Vagina (tissue), 2 donors: ENCODE measurements at places on chromosomes 11 and 22. TPM values are rescaled to one million over a fixed set of nuclear protein-coding genes. Genes with fewer than 3 reads are reported as not detected.

DNA sequence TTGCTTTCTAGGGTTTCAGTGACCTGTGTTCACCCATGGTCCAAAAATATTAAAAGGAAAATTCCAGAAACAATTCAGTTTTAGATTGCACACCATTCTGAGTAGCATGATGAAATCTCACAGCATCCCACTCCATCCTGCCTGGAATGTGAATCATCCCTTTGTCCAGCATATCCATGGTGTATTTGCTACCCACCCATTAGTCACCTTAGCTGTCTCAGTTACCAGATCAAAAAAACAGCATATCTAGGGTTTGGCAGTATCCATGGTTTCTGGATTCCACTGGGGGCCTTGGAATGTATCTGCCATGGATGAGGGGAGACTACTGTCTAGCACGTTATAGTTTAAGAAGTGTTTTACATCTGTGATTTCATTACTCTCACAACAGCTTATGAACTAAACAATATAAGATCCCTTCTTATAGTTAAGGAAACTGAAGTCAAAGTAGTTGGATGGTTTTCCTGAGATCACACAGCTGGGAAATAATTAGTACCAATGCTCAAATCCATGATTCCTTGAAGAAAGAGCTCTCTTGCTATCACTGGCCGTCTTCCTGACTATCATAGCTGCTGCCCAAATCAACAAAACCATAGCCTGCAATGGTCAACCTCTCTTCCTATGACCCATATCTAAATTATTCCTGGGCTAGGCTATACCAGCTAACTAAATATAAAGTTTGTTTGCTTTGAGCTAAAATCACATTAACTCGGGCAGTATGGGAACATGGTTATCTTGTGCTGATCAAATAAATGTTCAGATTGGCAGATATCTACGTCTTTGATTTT lies 122.6 kb downstream of the MICAL2 start:
- no peaks in the 10 kb centered on the region for H3K27me3 ChIP-seq
- H3K4me3 ChIP-seq: no peak overlapping the region
- peaks cover 9% of the 10 kb centered on the region for H3K4me1 ChIP-seq
- H3K27ac ChIP-seq: no peak overlapping the region
- DNase-seq: no peak
- no peaks in the 10 kb centered on the region for H3K36me3 ChIP-seq

- no peak overlapping the region for H3K4me3 ChIP-seq
- no peak overlapping the region for H3K27ac ChIP-seq
- no peak for DNase-seq
- H3K27me3 ChIP-seq: no peaks in the 10 kb centered on the region
These were observed 12.6 kb downstream of the UCP3 start for GRCh38 chr11:73996161-73996747.

DNA sequence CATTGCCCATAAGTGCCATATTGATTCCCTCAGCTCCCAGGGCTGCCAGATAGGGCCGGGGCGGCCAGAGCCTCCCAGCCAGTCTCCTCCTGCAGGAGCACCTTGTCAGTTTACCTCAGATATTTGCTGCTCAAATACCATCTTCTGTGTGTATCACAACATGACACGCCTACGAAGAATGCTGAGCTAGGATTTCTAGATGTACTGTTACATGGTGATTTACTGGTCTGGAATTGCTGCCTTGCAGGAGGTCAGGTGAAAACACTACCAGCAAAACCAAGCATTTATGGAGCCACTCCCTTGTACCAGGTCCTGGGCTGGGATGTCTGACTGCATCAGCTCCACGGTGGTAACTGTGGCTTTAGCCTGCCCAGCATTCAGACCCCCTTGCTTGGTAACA lies 11.8 kb downstream of the MICAL3 start:
- H3K36me3 ChIP-seq: no peaks in the 10 kb centered on the region
- H3K27me3 ChIP-seq: no peaks in the 10 kb centered on the region
- H3K4me1 ChIP-seq: no peaks in the 10 kb centered on the region
- no peak for DNase-seq
- H3K4me3 ChIP-seq: no peak overlapping the region

Gene E2F8
- 4.2 TPM for total RNA-seq

DNA sequence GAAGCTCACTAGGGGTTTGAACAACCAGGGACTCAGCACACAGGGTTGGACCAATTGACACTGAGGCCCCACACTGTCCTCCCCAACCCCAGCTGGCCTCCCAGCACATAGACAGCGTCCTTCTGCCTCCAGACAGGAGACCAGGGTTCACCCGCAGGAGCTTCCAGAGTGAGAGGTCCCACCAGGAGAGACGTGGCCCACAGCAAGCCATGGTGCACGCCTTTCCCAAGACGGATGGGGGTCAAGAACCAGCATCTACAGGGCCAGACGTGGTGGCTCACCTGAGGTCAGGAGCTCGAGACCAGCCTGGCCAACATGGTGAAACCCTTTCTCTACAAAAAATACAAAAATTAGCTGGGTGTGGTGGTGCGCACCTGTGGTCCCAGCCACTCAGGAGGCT lies 12.1 kb upstream of the SIGIRR start:
- H3K27me3 ChIP-seq: no peaks in the 10 kb centered on the region
- H3K36me3 ChIP-seq: no peaks in the 10 kb centered on the region
- DNase-seq: no peak

- H3K4me1 ChIP-seq: peaks cover 6% of the 10 kb centered on the region
- no peaks in the 10 kb centered on the region for H3K36me3 ChIP-seq
- no peak for DNase-seq
- H3K4me3 ChIP-seq: no peak overlapping the region
- H3K27me3 ChIP-seq: no peaks in the 10 kb centered on the region
These were observed 27.3 kb downstream of the USP35 start for GRCh38 chr11:78216021-78216420.

- peaks cover 20% of the 10 kb centered on the region for H3K4me1 ChIP-seq
- no peaks in the 10 kb centered on the region for H3K27me3 ChIP-seq
- H3K4me3 ChIP-seq: no peak overlapping the region
These were observed 16.7 kb downstream of the TAB1 start for GRCh38 chr22:39416319-39416718.

Gene KRTAP5-10
- not detected for total RNA-seq

GRCh38 chr22:26169315-26170111 lies at the start of gene SEZ6L:
Gene SEZ6L, plus strand, starts transcription at chr22:26169462. Its CDS starts 208 bp downstream, at chr22:26169670.
- peaks cover 8% of the 10 kb centered on the region for H3K4me1 ChIP-seq
- no peaks in the 10 kb centered on the region for H3K36me3 ChIP-seq
- H3K4me3 ChIP-seq: peak within 1 kb of the TSS; percentile 36
- peaks cover 8% of the 10 kb centered on the region for H3K27me3 ChIP-seq

GRCh38 chr11:59053387-59053786 lies 32.7 kb upstream of the GLYATL1B start:
- H3K27ac ChIP-seq: no peak overlapping the region
- no peak overlapping the region for H3K4me3 ChIP-seq
- no peak for DNase-seq
- H3K4me1 ChIP-seq: peaks cover 7% of the 10 kb centered on the region
- no peaks in the 10 kb centered on the region for H3K36me3 ChIP-seq

DNA sequence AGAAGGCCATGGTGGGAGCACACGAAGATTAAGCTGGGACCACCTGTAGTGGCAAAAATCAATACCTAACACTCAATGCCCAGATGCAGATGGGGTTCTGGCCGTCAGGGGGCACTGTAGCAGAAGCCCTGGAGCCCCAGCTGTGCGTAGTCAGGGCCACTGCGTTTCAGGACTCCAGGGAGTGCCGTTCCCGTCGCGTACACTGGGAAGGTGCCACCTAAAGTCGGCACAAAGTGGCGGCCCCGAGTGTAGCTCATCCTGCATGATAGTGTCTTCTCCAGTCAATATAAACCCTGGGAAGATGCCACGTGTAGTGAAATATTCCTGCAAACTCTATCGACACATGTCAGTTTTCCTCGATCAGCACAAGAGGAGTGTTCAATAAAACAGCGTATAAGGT lies 123.8 kb upstream of the NTM start:
- no peak overlapping the region for H3K27ac ChIP-seq
- no peaks in the 10 kb centered on the region for H3K27me3 ChIP-seq
- H3K4me3 ChIP-seq: no peak overlapping the region
- H3K36me3 ChIP-seq: no peaks in the 10 kb centered on the region

GRCh38 chr11:111438168-111438567 lies 59.1 kb upstream of the POU2AF1 start:
- H3K27ac ChIP-seq: no peak overlapping the region
- H3K36me3 ChIP-seq: no peaks in the 10 kb centered on the region
- no peaks in the 10 kb centered on the region for H3K27me3 ChIP-seq
- H3K4me1 ChIP-seq: peaks cover 24% of the 10 kb centered on the region
- no peak for DNase-seq
- no peak overlapping the region for H3K4me3 ChIP-seq

DNA sequence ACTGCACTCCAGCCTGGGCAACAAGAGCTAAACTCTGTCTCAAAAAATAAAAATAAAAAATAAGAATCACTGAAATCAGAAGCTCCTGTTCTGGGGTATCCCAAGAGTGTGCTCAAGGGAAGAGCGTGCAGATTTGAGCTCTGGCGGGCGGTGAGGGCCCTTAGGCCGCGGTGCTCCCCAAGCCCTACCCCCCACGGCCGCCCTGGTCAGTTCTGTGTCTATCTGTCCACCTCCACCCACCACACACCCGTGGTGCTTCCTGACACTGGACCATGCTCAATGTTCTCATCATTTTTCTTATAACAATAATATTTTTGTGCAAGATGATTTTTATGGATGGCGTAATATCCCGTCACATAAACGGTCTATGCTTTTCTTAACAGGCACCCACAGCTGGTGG lies 71.1 kb downstream of the RTL6 start:
- H3K27me3 ChIP-seq: no peaks in the 10 kb centered on the region
- H3K27ac ChIP-seq: no peak overlapping the region
- H3K4me1 ChIP-seq: no peaks in the 10 kb centered on the region
- H3K36me3 ChIP-seq: no peaks in the 10 kb centered on the region

- no peak overlapping the region for H3K4me3 ChIP-seq
- H3K4me1 ChIP-seq: no peaks in the 10 kb centered on the region
- H3K36me3 ChIP-seq: no peaks in the 10 kb centered on the region
- H3K27ac ChIP-seq: no peak overlapping the region
These were observed 11.8 kb downstream of the IL10RA start for GRCh38 chr11:117997823-117998579.

DNA sequence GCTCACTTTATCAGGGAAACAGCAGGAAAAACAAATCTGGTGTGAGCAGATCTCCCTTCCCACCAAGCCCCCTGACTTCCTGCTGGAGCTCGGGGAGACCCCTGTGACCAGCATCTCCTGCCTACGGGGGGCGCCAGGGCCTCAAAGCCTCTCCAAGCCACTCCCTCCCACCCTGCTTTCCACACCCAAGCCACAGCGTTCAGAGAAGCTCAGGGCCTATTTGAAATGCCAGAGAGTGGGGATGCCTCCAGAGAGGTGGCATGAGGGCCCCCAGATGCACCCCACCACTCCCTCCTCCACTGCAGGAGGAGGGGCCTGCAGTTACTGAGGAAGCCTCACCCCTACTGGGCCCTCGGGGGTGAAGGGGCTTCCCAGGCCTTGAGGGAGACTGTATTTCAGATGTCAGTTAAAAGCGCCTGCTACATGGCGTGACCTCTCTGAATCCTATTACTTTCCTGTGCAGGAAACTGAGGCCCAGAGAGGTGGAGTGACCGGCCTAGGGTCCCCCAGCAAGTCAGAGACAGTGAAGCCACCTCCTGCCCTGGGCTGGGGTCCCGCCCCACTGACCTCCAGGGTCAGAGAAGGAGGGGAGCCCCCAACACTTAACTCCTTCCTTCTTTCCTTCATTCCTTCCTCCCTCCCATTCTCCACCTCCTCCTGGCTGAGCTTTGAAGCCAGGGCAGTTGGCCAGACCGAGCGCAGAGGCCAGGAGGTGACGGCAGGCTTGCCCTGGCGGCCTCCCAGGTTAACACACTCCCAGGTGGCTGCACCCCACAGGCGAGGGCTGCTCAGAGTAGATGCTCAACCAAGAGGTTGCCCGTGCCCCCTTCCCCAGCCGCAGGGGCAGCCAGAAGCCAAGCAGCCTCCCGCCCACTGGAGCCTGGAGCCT lies 6.0 kb upstream of the CDKN1C start:
- H3K36me3 ChIP-seq: no peaks in the 10 kb centered on the region
- peak overlapping the region; percentile 48 for H3K4me3 ChIP-seq
- peak overlapping the region; percentile 82 for H3K27ac ChIP-seq
- peaks cover 33% of the 10 kb centered on the region for H3K4me1 ChIP-seq
- no peak for DNase-seq
- no peaks in the 10 kb centered on the region for H3K27me3 ChIP-seq

DNA sequence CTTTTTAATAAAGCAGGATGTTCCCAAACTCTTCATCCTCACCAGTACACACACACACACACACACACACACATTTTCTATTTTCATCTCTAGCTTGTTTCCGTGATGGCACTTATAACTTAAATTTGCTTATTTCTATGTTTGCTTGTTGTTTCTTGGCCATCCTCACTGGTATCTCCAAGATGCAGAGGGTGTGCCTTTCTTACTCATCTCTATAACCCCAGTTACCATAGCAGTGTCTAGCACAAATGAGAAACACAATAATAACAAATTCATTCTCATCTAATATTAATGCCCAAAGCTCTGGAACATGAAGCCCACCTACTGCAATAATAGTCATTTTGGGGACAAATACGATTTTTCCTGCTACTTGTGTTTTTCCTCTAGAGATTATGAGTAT lies 156.3 kb downstream of the GRM5 start:
- H3K27me3 ChIP-seq: no peaks in the 10 kb centered on the region
- no peaks in the 10 kb centered on the region for H3K4me1 ChIP-seq
- DNase-seq: no peak
- H3K36me3 ChIP-seq: no peaks in the 10 kb centered on the region

Gene DBX1
- total RNA-seq: not detected

Gene OR52E8
- total RNA-seq: not detected

Gene PLA2G6
- 35.8 TPM for total RNA-seq

DNA sequence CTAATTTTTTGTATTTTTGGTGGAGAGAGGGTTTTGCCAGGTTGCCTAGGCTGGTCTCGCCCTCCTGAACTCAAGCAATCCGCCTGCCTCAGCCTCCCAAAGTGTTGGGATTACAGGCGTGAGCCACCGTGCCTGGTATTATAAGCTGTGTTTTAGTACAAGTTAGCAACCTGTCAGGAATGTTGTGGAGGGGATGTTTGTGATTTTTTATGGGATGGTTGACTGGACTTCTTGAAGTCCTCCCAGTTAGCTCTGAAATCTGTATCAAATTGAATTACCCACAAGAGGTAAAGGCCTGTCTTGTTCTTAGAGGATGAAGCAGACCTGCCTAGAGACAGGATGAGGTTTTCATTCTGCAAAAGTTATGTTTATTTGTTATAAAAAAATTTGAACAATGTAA lies 34.1 kb upstream of the IL18BP start:
- no peak overlapping the region for H3K4me3 ChIP-seq
- peaks cover 22% of the 10 kb centered on the region for H3K36me3 ChIP-seq
- no peaks in the 10 kb centered on the region for H3K27me3 ChIP-seq
- no peak overlapping the region for H3K27ac ChIP-seq
- no peak for DNase-seq
- H3K4me1 ChIP-seq: no peaks in the 10 kb centered on the region

DNA sequence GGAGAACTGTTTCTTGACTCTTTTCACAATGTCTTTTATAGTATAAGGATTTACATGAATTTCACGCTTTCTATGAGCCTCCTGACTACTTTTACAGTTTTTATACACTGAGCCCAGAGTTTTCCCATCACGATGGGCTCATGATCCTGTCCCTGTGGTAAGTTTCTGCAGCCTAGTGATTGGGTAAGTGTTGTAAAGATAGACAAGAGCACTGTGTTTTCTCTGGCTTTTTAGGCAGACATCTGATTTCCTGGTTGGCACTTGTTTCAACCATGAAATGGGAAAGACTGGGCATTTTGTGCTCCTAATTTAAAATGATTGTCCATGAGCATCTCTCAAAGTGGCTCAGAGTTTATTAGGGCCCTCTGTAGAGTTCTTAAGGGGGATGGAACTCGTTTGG lies 299.0 kb downstream of the FAT3 start:
- peaks cover 10% of the 10 kb centered on the region for H3K4me1 ChIP-seq
- H3K27me3 ChIP-seq: no peaks in the 10 kb centered on the region
- H3K4me3 ChIP-seq: no peak overlapping the region
- H3K27ac ChIP-seq: no peak overlapping the region
- no peaks in the 10 kb centered on the region for H3K36me3 ChIP-seq
